ENCODE measurements at places on chromosomes 16 and 17.

- DNase-seq: no peak
Measured at GRCh38 chr17:50693036-50693682, 14.6 kb downstream of the ANKRD40 start.

DNA sequence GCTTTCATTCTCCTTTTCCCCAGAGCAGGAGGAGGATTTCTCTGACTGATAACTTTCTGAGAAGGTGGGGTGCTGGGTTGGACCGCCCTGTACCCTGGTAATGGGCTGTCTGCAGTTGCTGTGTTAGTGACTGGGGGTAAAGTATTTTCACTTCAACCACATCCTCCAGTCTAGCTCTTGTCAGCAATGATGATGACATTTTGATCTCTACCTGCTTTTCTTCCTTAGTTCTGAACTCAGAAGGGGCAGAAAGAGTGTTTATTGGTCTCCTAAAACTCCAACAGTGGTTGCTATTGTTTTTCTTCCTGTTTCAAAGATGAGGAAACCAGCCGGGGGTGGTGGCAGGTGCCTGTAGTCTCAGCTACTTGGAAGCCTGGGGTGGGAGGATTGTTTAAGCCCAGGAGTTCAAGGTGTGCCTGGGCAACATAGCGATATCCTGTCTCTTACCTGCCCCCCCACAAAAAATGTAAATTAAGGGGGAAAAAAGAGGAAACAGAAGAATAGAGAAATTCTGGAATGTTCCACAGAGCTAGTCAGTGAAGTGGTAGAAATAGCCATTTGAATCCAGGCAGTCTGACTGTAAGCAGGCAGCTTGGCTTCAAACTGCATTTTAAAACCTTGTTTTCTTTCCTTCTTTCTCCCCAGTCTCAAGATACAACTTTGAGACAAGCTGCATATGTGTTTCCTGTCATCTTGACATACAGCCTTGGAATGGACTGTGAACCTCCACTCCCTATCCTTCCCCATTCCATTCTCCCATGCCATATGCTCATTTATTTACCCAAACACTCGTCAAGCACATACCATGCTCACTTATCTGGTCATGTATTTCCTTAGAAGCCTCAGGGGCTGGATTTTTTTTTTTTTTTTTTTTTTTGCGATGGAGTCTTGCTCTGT is 3.3 kb upstream of the N4BP1 start:
- DNase-seq: peak; percentile 15

DNA sequence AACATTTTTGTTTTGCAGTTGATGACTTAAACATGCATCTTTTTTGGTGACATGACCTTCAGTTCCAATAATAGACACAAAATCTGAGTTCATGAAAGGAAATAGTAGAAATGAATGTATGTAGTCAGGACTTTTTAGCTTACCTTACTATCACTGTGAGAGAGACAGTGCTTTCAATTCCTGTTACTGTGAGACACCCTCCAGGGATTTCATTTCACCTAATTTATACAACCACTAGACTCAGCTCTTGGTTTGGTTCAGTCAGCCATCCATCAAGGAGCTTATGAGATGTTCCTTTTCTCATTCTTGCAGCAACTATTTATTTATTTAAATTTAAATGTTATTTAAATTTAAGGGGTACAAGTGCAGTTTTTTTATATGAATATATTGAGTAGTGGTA is 77.9 kb downstream of the MAP2K4 start:
- DNase-seq: no peak

GRCh38 chr16:81143921-81144471 is 47.8 kb upstream of the GCSH start:
- DNase-seq: no peak

DNA sequence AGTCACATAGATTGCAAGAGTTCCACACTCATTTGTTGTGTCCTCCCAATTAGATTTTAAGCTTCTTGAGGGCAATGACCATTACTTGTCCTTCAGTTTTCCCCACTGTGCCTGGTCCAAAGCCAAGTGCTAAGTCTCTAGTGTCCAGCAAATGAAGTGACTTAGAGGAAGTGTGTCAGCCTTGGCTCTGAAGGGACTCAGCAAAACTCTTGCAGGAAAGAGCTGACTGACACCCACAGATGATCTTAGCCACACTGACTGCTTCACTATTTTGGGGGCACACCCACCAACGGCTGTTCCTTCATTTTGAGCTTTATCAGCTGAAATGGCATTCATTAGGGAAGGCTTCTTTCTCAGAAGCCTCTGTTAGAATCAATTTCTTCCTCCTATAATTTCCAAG is 358.1 kb downstream of the UTP18 start:
- no peak for DNase-seq

DNA sequence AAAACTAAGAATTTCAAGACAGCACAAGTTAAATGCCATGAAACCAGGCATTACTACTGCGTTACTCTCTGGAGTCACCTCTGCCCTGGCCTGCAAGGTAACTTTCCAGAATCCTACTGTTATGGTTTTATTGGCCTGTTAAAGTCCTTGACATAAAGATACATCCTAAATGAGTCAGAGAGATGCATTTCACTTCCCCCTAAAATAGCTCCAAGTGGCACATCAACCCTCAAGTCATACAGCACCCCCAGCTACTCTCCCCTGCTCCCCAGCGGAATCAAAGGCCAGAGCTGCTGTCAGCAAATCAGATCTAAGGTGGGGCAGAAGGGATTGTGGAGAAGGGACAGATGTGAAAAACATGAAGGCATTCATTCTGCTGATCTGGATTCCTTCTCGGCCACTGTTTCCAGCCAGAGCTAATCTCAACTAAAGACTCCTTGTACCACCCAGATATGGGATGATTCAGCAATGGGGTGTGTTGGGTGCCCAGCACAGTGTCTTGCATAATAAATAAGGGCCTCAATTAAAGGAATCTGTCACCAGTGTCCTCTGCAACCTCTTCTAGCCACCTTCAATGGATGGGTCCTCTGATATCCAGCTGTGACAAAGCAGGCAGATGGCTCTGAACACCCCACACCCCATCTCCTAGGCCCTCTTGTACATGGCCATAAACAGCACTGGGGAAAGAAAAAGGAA is 8.5 kb upstream of the CCL1 start:
- no peak for DNase-seq

GRCh38 chr16:68629351-68629910 is 15.7 kb upstream of the CDH3 start:
- no peak for DNase-seq

GRCh38 chr17:31460226-31460721 is 68.8 kb downstream of the RAB11FIP4 start:
- DNase-seq: no peak

DNA sequence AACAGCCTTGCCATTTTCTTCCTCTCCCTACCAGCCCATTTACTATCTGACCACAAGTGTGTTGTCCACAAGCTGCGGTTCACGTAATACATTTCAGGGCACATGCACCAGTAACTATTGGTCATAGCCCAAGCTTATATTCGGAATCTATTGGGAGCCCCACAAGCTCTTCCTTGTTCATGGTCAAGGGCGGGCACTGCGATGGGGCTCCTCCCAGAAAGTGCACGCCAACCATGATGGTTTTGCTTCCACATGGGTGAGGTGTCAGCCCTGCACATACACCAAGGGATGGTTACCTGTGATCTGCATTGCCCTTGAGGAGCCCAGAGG is 12.1 kb downstream of the THRA start:
- no peak for DNase-seq

DNA sequence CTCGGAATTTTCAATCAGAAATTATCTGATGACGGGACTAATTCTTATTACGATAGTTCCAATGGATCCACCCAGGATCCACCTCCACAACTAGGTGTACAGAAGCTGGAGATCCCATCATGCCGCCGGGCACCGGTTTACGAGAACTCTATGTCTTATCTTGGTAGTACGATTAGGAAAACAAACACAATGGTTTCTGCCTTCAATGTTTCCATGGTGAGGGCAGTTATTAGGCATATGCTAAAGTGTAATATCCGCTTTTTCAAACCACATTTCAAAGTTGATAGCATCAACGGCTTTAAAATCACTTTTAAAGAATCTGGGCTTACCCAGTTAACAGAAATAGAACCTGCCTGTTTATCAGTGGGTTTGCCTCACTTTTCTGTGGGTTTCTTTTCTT is 705.7 kb downstream of the MAF start:
- no peak for DNase-seq

DNA sequence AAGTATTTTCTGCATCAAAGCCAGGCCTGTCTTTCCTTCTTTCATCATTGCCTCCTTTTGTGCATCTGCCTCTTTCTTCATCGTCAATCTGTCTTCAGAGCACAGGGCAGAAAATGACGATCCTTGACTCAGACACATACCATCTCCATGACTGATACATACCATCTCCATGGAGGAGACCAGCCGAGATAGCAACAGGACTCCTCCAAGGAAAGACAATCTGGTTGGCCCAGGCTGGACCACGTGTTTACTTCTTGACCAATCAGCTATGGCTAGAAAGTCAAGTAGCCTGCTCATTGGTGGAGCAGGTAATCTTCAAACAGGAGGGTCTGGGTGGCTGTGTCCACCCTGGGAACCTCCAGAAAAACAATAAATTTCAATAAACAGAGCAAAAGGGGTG is 164.6 kb downstream of the CPPED1 start:
- no peak for DNase-seq

DNA sequence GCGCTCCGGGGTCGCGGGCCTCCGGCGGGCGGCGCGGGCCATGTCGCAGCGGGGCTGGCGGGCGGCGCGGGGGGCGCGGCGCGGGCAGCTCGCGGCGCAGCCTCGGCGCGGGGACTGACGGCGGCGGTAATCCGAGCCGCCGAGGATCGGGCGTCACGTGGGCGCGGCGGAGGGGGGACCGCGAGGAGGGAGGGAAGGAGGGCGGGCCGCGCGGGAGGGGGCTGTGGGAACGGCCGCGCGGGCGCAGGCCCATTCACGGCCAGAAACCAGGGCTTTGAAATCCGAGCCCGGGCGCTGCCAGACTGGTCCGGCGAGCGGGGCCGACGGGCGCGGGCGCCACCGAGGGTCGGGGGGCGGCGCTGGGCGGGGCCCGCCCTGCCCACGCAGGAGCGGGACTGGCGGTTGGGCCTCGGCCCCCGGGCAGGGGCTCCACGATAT is at the start of gene MTSS2:
Gene MTSS2, minus strand, starts transcription at position 116 of the 438 bp plus-strand sequence. CDS start 262 bp downstream, outside the sequence.
- DNase-seq: peak; percentile 80

DNA sequence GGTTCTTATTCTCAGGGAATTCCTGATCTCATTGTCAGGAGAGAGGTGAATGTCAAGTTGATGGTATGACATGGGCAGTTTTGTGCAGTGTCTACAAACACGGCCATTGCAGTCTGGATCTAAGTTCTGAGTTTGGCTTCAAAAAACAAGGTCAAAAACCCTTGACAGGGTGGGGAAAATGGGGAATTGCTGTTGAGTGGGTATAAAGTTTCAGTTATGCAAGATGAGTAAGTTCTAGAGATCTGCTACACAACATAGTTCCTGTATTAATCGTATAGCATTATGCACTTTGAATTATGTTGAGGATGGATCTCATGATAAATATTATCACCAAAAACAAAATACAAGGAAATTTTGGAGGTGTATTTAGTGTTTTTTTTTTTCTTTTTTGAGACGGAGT is 36.6 kb upstream of the CARMIL2 start:
- no peak for DNase-seq

DNA sequence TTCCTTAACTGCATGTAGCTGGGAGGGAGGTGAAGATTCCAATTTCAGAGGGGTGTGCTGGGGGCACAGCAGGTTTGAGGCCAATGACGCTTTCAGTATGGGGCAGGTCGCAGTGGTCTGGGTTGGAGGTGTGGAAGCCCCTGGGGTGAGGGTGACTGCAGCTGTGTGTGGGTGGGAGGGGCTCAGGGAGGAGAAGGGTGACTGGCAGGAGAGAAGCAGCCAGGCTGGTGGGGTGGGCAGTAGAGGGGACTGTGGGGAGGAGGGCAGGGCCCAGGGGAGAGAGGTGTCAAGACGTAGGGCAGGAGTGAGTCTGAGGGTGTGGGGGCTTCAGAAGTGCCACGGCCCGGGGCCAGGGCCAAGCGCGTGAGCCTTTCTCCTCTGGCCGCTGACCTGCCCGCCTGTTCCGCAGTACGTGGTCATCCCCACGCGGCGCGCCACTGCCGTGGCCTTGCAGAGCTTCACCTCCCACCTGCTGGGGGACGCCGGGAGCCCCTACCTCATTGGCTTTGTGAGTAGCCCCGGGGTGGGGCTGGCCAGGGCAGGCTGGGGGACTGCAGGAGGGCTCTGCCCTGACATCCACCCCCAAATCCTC is 19.4 kb downstream of the MYBBP1A start:
- DNase-seq: no peak

DNA sequence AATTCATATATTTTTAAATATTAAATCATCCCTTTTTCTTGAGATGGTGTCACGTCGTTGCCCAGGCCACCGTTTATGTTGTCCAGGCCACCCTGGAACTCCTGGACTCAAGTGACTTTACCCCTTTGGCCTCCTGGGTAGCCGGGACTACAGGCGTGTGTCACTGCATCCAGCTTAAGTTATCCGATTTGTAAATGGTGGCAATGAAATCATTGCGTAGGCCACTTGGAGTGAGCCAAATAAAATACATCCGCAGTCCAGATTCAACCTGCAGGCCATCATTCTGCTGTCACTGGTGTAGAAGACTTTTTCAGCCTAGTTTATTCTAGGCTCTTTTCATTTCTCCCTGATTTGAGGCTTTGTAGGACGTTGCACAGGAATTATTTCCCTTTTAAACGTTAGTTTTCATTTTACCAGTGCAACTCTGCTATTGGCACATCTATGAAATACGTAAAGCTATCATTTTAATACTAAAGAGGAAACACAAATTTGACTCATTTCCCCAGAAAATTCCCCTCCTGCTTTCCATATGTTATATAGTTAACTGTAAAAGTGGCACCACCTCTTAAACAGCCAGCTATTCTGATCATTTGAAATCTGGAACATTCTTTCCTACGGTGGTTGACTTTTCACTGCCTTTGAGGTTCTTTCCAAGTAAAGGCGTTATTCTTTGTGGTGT is 449.8 kb downstream of the MAF start:
- no peak for DNase-seq

Measured in AG09319 (cell line).